ENCODE measurements at places on chromosomes 6 and 20.

DNA sequence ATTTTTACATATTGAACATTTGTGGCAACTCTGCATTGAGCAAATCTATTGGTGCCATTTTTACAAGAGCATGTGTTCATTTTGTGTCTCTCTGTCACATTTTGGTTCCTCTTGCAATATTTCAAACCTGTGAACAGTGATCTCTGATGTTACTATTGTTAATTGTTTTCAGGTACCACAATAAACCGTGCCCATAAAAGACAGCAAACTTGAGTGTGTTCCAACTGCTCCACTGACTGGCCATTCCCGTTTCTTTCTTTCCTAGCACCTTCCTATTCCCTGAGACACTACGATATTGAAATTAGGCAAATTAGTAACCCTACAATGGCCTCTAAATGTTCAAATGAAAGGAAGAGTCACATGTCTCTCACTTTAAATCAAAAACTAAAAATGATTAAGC is 79.6 kb downstream of the REV3L start:
- DNase-seq, result no peak

DNA sequence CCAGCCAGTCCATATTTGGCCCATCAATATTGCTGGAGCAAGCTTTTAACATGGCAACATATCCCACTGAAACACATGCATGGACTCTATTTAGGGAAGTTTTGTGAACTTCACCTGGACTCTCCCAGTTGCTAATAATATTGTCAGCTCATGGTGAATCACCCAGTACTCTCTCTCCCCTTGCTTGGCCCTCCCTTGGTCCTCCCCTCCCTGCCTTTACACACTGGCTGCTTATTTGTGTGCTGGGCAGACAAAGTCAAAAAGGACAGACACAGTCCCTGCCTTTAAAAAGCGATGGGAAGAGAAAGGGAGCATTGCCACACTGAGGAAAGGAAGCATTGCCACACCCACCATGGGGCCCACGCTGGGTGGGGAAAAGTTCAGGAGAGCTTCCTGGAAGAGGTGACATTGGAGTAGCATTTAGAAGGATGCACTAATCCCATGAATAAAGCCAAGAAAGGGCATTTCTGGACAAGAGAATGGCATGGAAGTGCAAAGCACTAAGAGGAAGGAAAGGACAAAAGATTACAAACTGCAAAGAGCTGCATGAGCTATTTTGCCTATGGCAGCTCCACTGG is 143.4 kb upstream of the EXOC2 start:
- DNase-seq, result no peak

GRCh38 chr6:157631412-157631811 is 191.6 kb upstream of the SNX9 start:
- no peak for DNase-seq

DNA sequence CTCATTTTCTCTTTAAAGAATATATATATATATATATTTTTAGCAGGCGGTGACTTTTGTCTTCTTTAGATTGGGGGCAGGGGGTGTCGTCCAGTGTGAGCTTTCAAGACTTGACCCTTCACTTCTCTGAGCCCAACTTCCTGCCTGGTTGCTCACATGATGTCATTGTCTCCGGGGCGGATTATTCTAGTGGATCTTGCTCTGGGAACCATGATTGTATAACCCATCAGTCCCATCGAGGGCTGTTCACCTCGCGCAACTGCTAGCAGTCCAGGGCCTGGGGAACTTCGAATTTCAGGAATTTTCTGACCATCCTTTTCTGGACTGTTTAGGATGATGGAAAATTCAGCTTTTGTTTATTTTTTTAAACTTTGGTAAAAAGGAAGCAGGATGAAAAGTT is 1.0 kb downstream of the IGF2R start:
- no peak for DNase-seq

DNA sequence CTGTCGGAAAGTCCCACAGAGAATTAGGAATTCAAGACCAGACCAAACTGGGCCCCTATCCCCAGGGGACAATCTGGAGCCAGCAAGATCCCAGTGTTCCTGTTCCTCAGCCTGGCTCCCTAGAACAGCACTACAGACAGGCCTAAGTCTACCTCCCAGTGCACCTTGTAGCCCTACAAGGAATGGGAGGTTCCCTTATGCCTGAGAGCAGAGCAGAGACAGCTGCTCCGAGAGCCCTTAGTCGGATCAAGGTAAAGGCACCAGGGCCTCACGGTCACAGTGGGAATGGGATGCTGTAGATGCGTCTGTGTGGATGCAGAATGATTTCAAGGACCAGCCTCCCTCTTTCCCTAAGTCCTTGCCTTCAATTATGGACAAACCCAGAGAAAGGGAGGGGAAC is 204.5 kb upstream of the STXBP5 start:
- DNase-seq, result no peak

DNA sequence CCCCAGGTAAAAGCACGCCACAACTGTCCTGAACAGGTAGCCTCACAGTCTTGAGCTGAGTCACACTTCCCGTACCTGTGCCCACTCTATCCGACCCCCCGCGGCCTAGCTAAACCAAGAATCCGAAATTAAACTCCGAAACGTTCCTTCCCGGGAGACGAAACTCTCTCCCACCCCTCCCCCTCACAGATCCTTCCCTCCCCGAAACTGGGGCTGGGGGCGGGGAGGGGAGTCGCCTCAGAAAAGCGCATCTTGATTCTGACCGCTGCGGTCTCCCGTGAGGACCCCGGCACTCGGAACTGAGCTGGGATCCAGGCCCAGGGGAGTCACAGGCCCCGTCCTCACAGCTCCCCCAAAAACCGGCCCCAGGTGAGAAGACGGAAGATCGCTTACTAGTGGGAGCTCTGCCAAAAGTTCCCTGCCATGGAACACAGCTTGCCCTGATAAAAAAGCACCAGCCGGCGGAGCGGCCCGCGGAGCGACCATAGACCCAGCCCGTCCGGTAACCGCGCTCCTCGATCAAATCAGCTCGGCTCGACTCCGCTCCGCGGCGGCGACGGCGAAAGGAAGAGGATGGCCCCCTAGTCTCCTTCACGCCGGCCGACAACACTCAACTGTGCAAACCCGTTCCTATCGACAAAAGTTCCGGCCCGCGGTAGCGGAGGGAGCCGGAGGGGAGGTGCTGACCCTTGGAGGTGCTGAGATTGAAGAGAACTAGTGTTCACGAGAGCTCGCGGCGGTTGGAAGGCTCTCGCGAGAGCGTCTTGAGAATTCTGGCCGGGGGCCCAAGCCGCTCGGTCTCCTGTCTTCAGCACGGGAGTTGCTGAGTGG is at the start of gene CCNC:
TSS of gene CCNC (minus strand) at position 558 of the 831 bp plus-strand sequence. CDS start at position 425, 133 bp downstream.
- peak; percentile 88 for DNase-seq

- DNase-seq, result no peak
These were observed 23.3 kb downstream of the BCAS1 start for GRCh38 chr20:54047048-54047447.

- DNase-seq, result peak; percentile 75
These were observed 75.4 kb upstream of the LAMA2 start for GRCh38 chr6:128807577-128807976.

Data from SK-N-MC (cell line).